ENCODE measurements at places on chromosomes 2 and 18.

DNA sequence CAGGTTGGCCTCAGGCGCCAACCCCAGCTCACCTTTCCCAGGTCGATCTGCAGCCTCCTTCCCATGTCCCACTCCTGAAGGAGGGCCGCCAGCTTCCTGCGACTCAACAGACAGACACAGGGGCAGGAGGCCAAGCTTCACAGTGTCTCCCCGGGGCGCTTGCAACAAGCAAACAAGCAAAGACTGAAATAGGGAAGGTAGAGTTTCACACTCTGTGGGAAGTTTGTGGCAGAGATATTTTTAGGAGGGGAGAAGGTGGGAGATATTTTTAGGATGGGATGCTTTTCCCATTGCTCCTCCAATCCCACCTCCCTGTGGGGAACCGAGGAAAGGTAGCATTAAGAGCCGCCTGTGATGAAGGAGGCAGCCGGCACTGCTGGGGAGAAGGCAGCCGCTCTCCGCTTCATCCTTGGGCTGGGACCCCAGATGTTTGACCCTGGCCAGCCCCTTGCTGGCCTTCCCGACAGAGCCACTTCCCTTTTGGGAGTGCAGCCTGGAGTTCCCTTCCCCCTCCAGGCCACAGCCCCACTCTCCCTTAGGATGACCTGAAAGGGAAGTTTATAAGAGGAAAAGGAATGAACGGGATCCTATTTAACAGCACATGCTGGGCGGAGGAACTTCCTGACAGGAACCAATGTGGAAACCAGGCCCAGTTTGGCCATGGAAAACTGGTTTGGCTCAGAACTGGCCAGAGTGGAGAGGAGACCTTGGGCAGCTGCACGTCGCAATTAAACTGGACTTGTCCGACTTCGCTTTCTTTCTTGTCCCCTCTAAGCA lies 142.2 kb upstream of the SMAD2 start:
- H3K4me1 ChIP-seq: no peaks in the 10 kb centered on the region
- no peak for DNase-seq
- H3K36me3 ChIP-seq: no peaks in the 10 kb centered on the region

GRCh38 chr2:96540136-96540535 lies 3.6 kb downstream of the ARID5A start:
- peaks cover 9% of the 10 kb centered on the region for H3K27me3 ChIP-seq
- peaks cover 12% of the 10 kb centered on the region for H3K4me1 ChIP-seq
- no peak overlapping the region for H3K4me3 ChIP-seq
- H3K27ac ChIP-seq: no peak overlapping the region
- H3K36me3 ChIP-seq: no peaks in the 10 kb centered on the region

- H3K27ac ChIP-seq: no peak overlapping the region
- H3K27me3 ChIP-seq: no peaks in the 10 kb centered on the region
- DNase-seq: no peak
- H3K4me1 ChIP-seq: peaks cover 24% of the 10 kb centered on the region
- H3K36me3 ChIP-seq: peaks cover 78% of the 10 kb centered on the region
Observed at GRCh38 chr2:230875347-230876315, 10.9 kb downstream of the ITM2C start.

DNA sequence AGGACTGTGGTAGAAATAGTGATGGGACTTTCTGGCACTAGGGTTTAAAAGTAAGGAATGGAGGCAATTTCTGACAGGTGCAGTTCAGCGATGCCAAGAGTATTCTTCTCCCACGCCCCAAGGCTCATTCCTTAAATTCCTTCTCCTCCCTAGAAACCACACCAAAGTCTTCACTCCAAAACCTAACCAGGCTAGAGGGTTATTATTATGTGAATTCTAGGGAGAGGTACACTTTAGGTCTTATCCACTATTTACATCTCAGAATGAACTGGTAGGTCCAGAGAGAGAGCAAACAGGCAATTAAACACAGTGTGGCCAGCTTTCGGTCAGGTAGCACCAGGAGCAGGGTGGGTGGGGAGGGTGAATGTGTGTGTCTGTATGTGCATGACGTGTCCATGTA lies 11.4 kb downstream of the IL1F10 start:
- peaks cover 25% of the 10 kb centered on the region for H3K27me3 ChIP-seq
- DNase-seq: no peak
- peaks cover 3% of the 10 kb centered on the region for H3K4me1 ChIP-seq
- no peak overlapping the region for H3K4me3 ChIP-seq
- no peak overlapping the region for H3K27ac ChIP-seq
- H3K36me3 ChIP-seq: no peaks in the 10 kb centered on the region

GRCh38 chr2:64166212-64166611 lies 22.0 kb upstream of the PELI1 start:
- H3K4me3 ChIP-seq: no peak overlapping the region
- no peaks in the 10 kb centered on the region for H3K27me3 ChIP-seq
- H3K4me1 ChIP-seq: no peaks in the 10 kb centered on the region
- no peaks in the 10 kb centered on the region for H3K36me3 ChIP-seq
- no peak overlapping the region for H3K27ac ChIP-seq

DNA sequence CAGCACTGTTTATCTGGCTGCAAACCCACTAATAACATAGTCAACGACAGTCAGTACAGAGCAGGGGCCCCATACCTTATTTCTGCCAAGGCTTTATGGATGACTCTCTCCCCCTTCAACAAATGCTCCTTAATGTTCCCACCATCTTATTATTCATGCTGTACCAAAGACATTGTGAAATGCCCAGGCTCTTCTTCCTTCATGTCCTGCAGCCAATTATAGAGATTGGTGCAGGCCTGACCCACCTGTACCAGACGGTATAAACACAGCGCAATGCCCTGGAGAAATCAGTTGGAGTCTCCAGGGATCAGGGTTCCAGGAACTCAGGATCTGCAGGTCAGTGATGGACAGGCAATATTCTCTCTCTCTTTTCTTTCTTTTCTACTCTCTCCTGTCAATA lies at the start of gene IL1F10:
IL1F10 (plus strand) TSS at position 290 of the 400 bp plus-strand sequence. CDS start 4,769 bp downstream, outside the sequence.
- H3K27me3 ChIP-seq: no peaks in the 10 kb centered on the region
- H3K27ac ChIP-seq: no peak within 1 kb of the TSS
- no peaks in the 10 kb centered on the region for H3K36me3 ChIP-seq
- no peaks in the 10 kb centered on the region for H3K4me1 ChIP-seq
- H3K4me3 ChIP-seq: no peak within 1 kb of the TSS

DNA sequence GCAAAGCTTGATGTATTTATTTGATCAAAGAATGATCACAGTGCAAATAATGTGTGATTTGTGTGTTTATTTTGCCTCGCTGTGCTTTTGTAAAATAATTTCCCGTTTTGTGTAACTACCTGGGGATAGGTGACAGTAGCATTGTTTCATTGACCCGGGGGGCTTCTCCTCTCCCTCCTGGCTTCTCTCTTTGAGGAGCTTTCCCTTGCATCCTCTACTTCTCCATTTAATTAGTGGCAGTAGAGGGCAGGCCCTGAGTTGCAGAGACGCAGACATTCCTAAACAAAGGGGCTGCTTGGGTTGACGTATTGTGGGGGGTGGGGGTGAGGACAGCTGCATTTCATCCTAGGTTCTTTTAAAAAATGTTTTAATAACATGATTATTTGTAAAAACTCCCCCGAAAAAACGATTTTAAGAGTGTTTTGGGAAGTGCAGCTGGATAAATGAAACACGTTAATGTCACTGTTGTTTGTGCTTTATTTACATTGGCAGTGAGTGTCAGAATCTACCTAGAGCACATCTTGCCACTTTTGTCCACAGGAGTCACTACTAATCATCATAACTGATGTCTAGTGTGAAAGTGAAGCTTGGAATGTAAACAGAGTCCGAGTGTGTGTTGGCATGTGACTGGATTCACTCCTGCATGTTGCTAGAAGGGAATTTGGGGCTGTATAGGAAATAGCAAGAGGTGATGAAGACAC lies 2.2 kb downstream of the NEDD4L start:
- peaks cover 12% of the 10 kb centered on the region for H3K4me1 ChIP-seq
- no peak overlapping the region for H3K27ac ChIP-seq
- no peaks in the 10 kb centered on the region for H3K27me3 ChIP-seq

GRCh38 chr18:66638856-66639629 lies 35.2 kb upstream of the CDH19 start:
- no peaks in the 10 kb centered on the region for H3K4me1 ChIP-seq
- no peak for DNase-seq
- no peak overlapping the region for H3K4me3 ChIP-seq
- no peaks in the 10 kb centered on the region for H3K27me3 ChIP-seq
- H3K36me3 ChIP-seq: no peaks in the 10 kb centered on the region

GRCh38 chr2:160952464-160953254 lies 207.6 kb upstream of the TANK start:
- peaks cover 1% of the 10 kb centered on the region for H3K4me1 ChIP-seq
- no peak overlapping the region for H3K4me3 ChIP-seq
- H3K36me3 ChIP-seq: no peaks in the 10 kb centered on the region
- no peak for DNase-seq
- no peak overlapping the region for H3K27ac ChIP-seq

- peaks cover 7% of the 10 kb centered on the region for H3K4me1 ChIP-seq
- no peaks in the 10 kb centered on the region for H3K27me3 ChIP-seq
- no peak for DNase-seq
- H3K36me3 ChIP-seq: no peaks in the 10 kb centered on the region
- no peak overlapping the region for H3K27ac ChIP-seq
Observed at GRCh38 chr2:26969077-26969844, 1.2 kb upstream of the MAPRE3 start.

DNA sequence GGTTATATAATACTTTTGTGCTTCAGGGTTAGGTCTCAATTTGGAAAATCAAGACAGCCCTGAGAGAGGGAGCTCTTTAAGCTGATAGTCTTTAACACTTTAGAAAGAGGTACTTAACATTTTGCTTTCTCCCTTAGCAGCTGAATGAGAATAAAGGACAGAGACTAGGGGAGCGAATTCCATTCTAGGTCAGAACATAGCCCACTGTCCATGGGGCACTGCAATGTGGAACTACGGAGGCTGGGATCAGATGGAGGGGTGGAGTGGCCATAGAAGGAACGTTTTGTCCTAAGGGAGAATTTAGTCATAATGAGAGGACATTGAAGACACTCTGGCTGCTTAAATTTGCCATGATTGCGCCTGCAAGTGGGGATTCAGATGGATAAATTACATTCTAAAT lies 794 bp downstream of the GKN2 start:
- H3K27ac ChIP-seq: no peak overlapping the region
- no peak overlapping the region for H3K4me3 ChIP-seq
- H3K4me1 ChIP-seq: no peaks in the 10 kb centered on the region
- H3K36me3 ChIP-seq: no peaks in the 10 kb centered on the region

DNA sequence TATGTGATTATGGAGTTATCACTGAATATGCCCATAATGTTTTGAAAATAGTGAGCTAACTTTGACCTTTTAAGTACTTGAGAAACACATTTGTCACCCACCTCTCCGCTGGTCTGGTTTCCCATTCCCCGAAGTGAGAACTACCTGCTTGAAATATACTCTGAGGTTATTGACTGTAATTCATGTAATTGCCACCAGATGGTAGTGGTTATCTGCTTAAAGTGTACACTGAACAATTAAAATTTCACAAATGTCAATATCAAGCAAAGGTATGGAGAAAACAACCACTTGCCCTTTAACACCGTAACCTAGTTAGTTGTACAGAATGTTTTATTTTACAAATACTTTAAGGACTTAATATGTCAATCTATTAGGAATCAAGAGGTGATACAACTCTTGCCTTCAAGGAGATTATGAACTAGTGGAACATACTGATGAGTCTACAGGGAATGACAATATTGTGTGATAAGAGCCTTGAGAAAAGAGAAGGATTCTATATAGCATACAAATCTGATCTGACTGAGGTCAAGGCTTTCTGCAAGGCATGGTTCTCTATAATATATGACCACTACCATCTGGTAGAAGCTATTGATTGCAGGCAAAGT lies 316.8 kb upstream of the KCNH7 start:
- H3K27ac ChIP-seq: no peak overlapping the region
- no peak overlapping the region for H3K4me3 ChIP-seq
- no peaks in the 10 kb centered on the region for H3K27me3 ChIP-seq
- no peaks in the 10 kb centered on the region for H3K36me3 ChIP-seq
- no peaks in the 10 kb centered on the region for H3K4me1 ChIP-seq

GRCh38 chr18:72261590-72261989 lies 282.6 kb downstream of the CBLN2 start:
- no peak overlapping the region for H3K4me3 ChIP-seq
- peaks cover 3% of the 10 kb centered on the region for H3K4me1 ChIP-seq
- no peaks in the 10 kb centered on the region for H3K27me3 ChIP-seq
- H3K27ac ChIP-seq: no peak overlapping the region
- no peak for DNase-seq

GRCh38 chr2:219509780-219510511 lies 4.3 kb upstream of the ASIC4 start:
- no peak overlapping the region for H3K27ac ChIP-seq
- no peak for DNase-seq
- H3K36me3 ChIP-seq: no peaks in the 10 kb centered on the region
- H3K4me3 ChIP-seq: peak overlapping the region; percentile 30
- H3K27me3 ChIP-seq: peaks cover 33% of the 10 kb centered on the region
- H3K4me1 ChIP-seq: peaks cover 59% of the 10 kb centered on the region

- H3K4me3 ChIP-seq: no peak overlapping the region
- DNase-seq: no peak
Observed at GRCh38 chr2:98709535-98709934, 21.4 kb downstream of the MGAT4A start.

DNA sequence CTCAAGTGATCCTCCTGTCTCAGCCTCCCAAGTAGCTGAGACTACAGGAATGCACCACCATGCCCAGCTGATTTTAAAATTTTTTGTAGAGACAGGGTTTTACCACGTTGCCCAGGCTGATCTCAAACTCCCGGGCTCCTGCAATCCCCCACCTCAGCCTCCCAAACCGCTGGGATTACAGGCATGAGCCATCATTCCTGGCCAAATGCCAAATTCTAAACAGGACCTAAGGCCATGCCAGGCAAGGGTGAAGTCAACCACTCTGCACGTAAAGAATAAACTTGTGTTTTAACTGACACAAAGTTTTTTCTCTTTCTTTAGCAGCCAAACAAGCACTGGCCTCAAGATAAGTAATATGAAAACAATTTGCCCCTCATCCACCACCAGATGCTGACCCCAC lies 37.4 kb upstream of the SATB2 start:
- H3K27me3 ChIP-seq: no peaks in the 10 kb centered on the region
- H3K36me3 ChIP-seq: no peaks in the 10 kb centered on the region
- H3K4me1 ChIP-seq: no peaks in the 10 kb centered on the region
- H3K4me3 ChIP-seq: no peak overlapping the region

DNA sequence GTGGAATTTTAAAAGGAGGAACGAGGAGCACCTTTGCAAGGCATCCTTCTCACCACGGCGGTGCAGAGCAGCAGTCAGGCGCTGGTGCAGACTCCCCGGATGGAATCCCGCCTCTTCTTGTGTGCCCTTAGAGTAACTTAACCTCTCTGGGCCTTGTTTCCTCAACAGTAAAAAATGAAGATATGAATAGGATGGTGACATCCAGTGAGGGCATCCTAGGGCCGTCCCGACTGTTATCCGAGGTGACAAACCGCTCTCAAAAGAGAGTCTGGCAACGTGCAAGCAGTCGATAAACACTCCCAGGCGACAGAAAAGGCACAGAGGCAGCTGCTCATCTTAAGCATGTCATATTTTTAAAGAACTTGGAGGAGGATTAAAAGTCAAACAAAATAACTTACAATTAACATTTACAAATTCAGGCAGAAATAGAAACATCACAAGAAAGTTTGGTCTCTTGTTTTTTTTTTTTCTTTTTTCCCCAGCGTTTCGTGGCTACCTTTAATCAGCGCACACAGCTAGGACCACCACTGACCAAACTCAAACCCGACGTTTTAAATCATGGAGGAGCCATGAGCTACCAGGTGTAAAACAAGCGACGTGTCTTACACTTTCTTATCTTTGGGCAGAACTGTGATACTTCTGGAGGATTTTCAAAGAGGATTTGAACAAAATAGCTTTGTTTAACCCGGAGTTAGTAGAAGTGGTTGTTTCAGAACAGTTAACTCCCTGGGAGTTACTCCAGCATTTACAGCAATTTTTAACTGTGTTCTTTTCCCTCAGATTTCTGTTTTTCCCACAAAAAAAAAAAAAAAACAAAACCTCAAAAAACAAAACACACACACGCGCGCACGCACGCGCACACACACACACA lies 2.1 kb downstream of the MBP start:
- no peaks in the 10 kb centered on the region for H3K4me1 ChIP-seq
- no peak overlapping the region for H3K4me3 ChIP-seq
- peaks cover 42% of the 10 kb centered on the region for H3K27me3 ChIP-seq
- no peaks in the 10 kb centered on the region for H3K36me3 ChIP-seq
- H3K27ac ChIP-seq: no peak overlapping the region
- DNase-seq: no peak

All from neuronal stem cell (in vitro differentiated cells).